Stimulated activated CD4-positive, alpha-beta T cell treated with anti-CD3 and anti-CD28 coated beads, Interleukin-1b, Interleukin-23, amount 100 ng/mL, for 4 hours (primary cell): ENCODE measurements at places on chromosomes 3 and 15.

- DNase-seq: no peak
Measured at GRCh38 chr3:98531622-98532274, at the start of gene GPR15. GPR15 (plus strand) TSS chr3:98531978; CDS start chr3:98532034, 56 bp downstream.

DNA sequence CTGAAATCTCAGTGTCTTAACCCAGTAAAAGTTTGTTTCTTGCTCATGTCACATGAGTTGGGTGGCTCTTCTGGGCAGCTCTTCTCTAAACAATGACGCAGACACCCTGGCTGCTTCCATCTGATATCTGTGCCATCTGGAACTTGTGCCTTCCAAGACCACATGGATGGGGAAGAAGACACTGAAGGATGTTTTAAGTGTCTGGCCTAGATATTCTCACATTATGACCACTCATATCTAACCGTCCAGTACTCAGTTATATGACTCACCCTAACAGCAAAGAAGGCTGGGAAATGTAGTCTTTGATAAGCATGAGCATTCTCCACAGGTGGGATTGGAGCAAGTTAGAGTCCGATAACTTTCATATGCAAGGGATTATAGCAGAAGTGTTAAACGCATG lies 66.4 kb downstream of the RYR3 start:
- DNase-seq: no peak

GRCh38 chr15:90441027-90441426 lies 53.0 kb downstream of the IQGAP1 start:
- no peak for DNase-seq

- DNase-seq: no peak
Measured at GRCh38 chr15:68526784-68527183, 52.0 kb upstream of the CORO2B start.

- DNase-seq: no peak
Measured at GRCh38 chr15:66030650-66031049, 161.4 kb downstream of the RAB11A start.

DNA sequence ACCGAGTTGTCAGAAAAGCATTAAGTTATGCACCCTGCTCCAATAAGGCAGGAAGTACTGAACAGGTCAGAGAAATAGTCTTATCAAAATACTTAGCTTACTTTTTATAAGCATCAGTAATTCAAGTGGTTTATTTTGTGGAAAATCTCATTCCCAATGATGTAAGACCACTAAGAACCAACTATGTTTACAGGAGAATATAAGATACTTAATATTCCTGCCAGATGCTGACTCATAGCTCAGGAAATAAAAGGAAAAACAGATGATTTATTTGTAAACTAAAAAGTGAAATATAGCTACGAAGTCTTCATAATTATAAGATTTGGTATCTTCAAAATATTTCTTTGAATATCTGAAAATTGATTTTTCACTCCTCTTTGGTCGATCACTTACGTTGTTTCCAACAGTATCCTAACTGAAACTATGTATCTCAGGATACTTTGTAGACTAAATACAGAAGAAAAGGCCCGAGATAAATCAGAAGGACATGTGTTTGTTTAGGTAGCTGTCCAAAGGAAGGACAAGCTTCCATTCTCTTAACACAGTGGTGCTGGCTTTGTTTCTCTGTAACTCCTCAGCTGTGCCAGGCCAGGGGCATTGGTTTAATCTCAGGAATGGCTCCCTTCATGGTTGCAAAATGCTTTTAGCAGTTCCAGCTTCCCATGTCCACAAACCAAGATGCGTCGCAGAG lies 295.8 kb downstream of the GBE1 start:
- no peak for DNase-seq

- no peak for DNase-seq
Measured at GRCh38 chr15:98727115-98728040, 79.0 kb downstream of the IGF1R start.

- no peak for DNase-seq
Measured at GRCh38 chr15:75067123-75067830, 43.9 kb downstream of the PPCDC start.

DNA sequence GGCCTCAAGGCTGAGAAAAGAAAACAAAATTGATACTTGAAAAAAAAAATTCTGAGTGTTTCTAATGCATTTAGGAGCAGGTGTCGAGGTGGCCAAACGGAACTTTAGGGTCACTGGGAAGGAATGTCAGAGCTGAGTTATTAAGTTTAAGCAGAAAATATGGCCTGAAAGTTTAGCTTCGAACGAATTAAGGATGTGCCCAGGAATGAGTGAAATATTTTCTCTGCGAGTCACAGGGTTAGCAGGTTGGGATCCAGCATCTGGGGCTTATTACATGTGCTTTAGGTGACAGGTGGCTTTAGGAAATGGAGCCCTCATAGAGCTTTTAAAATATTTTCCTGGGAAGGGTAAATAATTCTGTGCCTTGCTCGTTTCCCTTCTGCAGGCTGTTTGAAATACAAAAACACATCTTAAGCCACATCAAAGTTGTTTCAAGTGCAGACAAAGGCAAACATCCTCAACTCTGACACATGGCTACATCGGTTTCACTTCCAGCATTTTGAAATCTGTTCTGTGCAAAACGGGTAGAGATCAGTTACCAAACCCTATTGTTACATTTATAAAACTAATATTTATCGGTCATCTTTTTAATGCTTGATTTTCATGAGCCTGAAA lies 143.1 kb upstream of the ARRDC4 start:
- no peak for DNase-seq

- DNase-seq: no peak
Measured at GRCh38 chr3:64398476-64398875, 173.2 kb upstream of the PRICKLE2 start.

- DNase-seq: no peak
Measured at GRCh38 chr3:112958811-112959560, 15.9 kb downstream of the CD200R1 start.

DNA sequence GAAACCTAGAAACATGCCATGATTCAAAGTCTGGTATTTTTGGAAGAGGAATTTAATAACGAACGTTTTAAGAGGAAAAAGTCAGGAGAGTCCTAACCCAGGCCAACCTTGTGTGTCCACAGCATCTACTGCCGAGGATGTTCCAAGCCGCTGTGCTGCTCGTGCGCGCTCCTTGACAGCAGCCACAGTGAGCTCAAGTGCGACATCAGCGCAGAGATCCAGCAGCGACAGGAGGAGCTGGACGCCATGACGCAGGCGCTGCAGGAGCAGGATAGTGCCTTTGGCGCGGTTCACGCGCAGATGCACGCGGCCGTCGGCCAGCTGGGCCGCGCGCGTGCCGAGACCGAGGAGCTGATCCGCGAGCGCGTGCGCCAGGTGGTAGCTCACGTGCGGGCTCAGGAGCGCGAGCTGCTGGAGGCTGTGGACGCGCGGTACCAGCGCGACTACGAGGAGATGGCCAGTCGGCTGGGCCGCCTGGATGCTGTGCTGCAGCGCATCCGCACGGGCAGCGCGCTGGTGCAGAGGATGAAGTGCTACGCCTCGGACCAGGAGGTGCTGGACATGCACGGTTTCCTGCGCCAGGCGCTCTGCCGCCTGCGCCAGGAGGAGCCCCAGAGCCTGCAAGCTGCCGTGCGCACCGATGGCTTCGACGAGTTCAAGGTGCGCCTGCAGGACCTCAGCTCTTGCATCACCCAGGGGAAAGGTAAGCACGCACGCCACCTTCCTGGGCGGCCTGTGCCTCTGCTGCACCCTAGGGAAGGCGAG lies 28.4 kb downstream of the PML start:
- no peak for DNase-seq
